ENCODE measurements at places on chromosomes 4 and X.

- DNase-seq = no peak
These were observed 37.4 kb downstream of the SPRY1 start for GRCh38 chr4:123433976-123434375.

- no peak for DNase-seq
These were observed 446.8 kb downstream of the TRAM1L1 start for GRCh38 chr4:116638592-116638991.

DNA sequence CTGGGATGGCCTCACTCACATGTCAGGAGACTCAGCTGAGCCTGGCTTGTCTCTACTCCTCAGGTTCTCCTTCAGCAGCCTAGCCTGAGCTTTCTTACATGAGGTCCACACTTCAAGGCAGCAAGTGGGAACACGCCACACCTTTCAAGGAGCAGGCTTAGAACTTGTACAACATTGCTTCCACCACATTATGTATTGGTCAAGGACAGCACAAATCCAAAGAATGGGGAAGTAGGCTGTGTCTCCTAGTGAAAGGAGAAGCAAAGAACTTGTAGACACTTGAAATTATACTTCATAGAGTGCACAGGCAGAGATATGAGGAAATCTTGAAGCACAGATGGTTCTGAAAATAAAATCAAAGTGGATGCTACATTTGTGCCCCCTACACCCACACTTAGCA is 120.9 kb upstream of the NOCT start:
- no peak for DNase-seq

- DNase-seq = peak; percentile 40
These were observed 361 bp downstream of the QDPR start for GRCh38 chr4:17511509-17511949.

- no peak for DNase-seq
These were observed 118.1 kb downstream of the TBL1X start for GRCh38 chrX:9582956-9583355.

GRCh38 chr4:137533855-137534254 is 1.6 kb upstream of the PCDH18 start:
- no peak for DNase-seq

DNA sequence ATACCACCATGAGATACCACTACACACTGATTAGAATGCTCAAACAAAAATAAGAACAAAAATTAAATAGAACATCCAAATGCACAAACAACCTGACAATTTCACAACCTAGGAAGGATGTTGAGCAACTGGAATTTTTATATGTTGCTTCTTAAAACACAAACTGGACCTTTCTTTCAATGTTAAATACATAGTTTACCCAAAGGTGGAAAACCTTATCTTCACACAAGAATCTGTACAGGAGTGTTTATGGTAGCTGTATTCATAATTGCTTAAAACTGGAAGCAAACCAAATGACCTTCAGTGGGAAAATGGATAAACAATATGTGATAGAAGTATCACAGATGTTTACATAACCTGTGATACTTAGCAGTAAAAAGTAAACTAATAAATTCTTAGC is 573.8 kb downstream of the MAGEB5 start:
- no peak for DNase-seq

DNA sequence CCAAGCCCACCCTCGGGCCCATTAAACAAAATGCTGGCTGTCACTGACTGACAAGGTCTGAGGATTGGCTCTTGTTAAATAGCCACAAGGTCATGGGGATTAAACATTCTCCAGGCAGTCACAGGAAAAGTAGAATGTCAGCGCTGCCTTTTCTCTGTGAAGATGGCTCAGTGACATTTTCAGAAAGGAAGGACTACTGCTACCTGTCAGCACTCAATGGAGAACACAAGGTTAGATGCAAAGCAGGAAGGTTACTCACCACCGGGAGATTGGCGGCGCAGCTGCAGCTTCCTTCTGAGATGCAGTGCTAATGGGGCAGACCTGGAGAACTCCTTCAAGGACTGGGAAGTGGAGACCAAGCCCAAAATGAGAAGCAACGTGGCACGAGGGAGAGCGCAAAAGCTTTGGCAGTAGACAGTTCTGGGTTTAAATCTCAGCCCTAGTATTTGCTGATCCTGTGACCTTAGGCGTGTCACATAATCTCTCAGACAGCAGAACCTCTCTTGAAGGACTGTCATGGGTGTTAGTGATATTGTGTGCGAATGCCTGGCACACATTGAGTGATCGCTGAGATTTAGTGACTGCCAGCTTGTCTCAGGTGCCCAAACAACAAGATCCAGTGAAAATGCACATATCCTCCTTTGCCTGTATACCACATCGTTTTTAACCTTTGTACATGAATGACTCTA is 213.1 kb upstream of the BOD1L1 start:
- DNase-seq = no peak

- no peak for DNase-seq
These were observed 761 bp downstream of the CLRN2 start for GRCh38 chr4:17515445-17516407.

DNA sequence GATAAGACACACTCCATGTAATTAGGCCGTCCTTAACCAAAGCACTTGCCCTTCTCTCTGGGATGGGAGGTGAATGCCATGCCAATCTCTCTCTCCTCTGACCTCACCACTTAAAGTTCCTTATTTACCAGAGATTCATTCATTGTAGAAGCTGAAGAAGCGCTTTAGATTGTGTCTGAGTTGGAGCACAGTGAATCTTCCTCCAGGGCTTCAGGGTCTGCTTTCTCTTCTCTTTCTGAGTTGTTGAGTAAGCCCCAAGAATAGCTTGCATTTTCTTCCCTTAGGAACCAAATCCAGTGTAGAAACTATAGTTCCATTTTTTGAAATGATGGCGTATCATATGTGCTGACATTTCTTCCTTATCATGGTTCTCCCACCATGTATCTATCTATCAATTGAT is 104.5 kb upstream of the MAML3 start:
- no peak for DNase-seq

- no peak for DNase-seq
These were observed 116.4 kb downstream of the ZNF827 start for GRCh38 chr4:145822181-145822580.

- no peak for DNase-seq
These were observed 132.1 kb upstream of the LDB2 start for GRCh38 chr4:17030543-17030942.

GRCh38 chrX:84175958-84176357 is 12.0 kb downstream of the RPS6KA6 start:
- no peak for DNase-seq

DNA sequence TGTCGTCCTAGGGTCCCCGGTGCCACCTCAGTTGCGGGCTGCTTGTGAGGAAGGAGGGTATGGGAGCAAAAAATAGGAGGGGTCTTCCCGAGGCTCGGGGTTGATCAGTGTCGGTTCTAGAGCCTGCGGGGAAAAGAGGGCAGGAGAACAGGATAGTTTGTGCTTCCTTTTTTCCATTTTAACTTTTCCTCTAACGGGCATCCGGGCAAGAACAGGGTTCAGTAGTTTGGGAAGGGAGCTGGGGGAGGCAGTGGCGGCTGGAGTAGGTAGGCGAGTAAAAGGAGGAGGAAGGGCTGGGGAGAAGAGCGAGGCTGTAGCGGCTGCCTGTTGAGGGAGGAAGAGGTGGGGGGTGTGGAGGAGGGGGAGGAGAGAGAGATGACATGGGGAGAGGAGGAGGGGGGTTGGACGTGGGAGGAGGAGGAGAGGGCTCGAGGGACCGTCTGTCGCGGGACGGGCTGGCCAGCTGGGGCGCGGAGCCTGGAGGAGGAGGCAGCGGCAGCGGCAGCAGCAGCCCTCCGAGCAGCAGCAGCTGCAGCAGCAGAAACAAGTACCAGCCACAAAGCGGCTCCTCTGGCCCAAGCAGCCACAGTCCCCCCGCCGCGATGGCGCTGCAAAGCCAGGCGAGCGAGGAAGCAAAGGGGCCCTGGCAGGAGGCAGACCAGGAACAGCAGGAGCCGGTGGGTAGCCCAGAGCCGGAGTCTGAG is at the start of gene SLC16A2:
SLC16A2 (plus strand) TSS at position 458 of the 704 bp plus-strand sequence; CDS start at position 603, 145 bp downstream.
- DNase-seq = no peak

- DNase-seq = no peak
These were observed 4.3 kb downstream of the PSAPL1 start for GRCh38 chr4:7430368-7430964.

DNA sequence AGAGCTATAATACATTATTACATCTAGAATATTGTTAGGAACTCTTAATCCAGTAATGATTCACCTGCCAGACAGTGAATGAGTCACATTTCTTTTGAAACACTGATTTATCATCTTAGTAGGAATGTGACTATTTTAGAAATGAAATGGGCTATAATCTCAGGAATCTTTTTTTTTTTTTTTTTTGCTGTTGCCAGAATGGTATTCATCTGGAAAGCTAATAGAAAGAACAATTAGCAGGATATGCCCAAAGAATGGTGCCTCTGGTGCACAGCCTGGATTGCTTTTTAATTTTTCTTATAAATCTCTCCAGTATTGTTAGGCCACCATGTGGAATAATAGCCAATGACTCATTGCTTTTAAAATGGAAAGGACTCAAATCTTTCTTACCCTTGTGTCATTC is 181.1 kb upstream of the SMIM31 start:
- no peak for DNase-seq

DNA sequence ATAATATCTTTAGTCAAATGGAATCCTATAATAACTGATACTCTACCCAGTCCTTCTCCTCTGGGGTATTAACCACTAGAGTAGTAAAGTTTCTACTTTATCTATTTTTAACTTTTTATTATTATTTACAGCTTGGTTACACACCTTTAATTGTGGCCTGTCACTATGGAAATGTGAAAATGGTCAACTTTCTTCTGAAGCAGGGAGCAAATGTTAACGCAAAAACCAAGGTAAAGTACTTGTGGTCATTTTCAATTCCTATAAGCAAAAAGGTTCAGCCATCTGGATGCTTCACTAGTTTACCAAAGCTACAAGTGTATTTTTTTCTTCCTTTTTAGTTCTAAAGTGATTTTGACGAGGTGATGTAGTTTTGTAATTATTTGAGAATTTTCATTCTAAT is 238.8 kb downstream of the ANK2 start:
- no peak for DNase-seq

All from HuH-7 (cell line).